Stimulated activated CD8-positive, alpha-beta memory T cell treated with anti-CD3 and anti-CD28 coated beads, Interleukin-12 subunit alpha, Interleukin-12 subunit beta, amount 100 ng/mL, for 1 hour (primary cell): ENCODE measurements at places on chromosomes 4 and X.

DNA sequence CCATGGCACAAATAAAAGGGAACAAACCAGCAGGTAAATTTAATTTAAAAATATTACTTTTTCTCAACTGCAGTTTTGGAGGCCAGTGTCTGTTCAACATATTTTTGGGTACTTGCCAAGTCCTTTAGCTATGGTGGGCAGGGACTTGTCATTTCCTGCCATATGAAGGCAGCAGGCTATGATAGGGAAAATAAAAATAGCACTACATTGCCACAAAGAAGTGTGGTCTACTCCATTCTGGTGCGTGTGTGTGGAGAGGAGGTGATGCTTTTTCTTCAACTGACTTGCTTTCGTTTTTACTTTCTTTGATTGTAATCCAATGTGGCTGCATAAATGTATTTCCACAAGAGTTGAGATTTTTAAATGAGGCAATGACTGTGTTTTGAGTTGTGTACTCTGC, 17.2 kb downstream of the GPR174 start:
- peak; percentile 14 for DNase-seq

DNA sequence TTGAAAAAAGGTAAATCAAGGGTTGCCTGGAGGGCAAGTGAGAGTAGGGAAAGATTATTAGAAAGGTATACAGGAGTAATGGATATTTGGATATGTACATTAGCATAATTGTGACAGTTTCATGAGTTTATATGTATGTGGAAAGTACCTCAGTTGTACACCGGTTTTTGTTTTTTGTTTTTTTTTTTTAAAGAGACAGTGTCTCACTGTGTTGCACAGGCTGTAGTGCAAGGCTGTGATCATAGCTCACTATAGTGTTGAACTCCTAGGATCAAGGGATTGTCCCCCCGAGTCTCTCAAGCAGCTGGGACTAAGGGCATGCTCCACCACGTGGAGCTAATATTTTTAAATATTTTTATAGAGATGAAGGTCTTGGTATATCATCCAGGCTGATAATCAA, 15.3 kb upstream of the HPGD start:
- DNase-seq: no peak

- DNase-seq: no peak
Measured at GRCh38 chr4:8774071-8774470, 97.6 kb downstream of the HMX1 start.

GRCh38 chr4:183445097-183445428, 627 bp downstream of the CDKN2AIP start:
- DNase-seq: no peak

DNA sequence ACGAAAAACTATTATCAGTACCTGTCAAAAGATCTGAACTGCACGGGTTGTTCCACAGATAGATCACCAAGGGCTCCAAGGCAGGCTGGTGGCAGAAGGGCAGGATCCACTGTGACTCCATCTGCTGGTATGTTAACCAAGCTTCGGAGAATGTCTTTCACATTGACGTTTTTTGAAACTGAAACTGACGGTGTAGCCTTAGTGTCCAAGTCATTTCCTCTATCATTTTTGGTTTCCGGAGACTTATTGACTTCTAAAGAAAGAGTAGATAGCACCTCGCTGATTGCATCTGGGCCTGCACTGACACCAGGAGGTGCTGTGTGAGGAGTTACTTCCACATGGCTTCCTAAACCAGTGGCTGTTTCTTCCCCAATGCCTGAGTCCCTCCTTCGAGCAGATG, 186.9 kb downstream of the LRBA start:
- peak; percentile 7 for DNase-seq

- peak; percentile 29 for DNase-seq
Measured at GRCh38 chrX:1582686-1583437, 8.5 kb upstream of the AKAP17A start.

GRCh38 chr4:139191373-139191772, 14.4 kb upstream of the ELF2 start:
- DNase-seq: no peak

GRCh38 chr4:88524171-88524570, 595 bp upstream of the PYURF start:
- DNase-seq: no peak

- DNase-seq: no peak
Measured at GRCh38 chr4:76518241-76518640, 83.2 kb downstream of the SHROOM3 start.

DNA sequence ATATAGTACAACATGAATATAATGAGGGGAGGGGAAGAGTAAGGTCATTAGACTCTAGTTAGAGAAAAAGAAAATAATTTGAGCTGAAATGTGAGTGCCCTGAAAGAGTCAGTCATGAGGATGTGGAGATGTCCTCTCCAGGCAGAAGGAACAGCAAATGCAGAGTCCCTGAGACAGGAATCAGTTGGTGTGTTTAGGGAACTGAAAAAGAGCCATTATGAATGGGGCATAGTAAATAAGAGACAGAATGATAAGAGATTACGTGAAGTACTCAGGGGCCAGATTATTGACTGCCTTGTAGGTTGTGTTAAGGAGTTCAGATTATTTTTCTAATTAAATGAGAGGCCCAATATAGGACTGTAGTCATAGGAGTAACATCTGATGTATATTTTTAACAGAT, 147.0 kb downstream of the PDLIM5 start:
- no peak for DNase-seq

- DNase-seq: no peak
Measured at GRCh38 chr4:66602622-66603021, 932.3 kb upstream of the EPHA5 start.

GRCh38 chrX:109384699-109385098, 97.2 kb downstream of the GUCY2F start:
- DNase-seq: no peak

GRCh38 chrX:25925946-25926345, 212.2 kb upstream of the MAGEB18 start:
- no peak for DNase-seq

GRCh38 chr4:28267166-28267565, 1406.5 kb downstream of the STIM2 start:
- no peak for DNase-seq

GRCh38 chr4:54675721-54676461, 18.1 kb downstream of the KIT start:
- no peak for DNase-seq

- DNase-seq: no peak
Measured at GRCh38 chrX:129759576-129760061, 20.1 kb upstream of the SASH3 start.

DNA sequence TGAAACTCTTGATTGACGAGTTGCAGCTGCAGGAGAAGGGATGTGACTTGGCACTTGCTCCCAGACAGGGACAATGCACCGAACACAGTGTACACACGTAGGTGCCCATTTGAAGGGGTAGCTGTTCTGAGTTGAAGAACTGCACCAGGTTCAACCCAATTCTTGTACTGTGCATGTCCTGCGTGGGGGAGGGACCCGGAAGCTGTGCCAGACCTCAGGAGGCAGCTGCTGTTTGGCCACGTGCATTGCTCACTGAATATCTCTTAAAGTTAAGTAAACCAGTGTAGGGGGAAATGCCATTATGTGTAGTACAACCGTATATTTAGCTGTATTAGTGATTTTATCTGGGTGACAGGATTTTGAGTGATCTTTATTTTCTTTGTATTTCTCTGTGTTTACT, 12.0 kb upstream of the RBBP7 start:
- no peak for DNase-seq

- DNase-seq: no peak
Measured at GRCh38 chr4:150588316-150588715, 6.4 kb downstream of the MAB21L2 start.

- DNase-seq: no peak
Measured at GRCh38 chrX:45026036-45026435, 153.0 kb downstream of the KDM6A start.
